CD4-positive, alpha-beta T cell treated with Interleukin-2 at 100 ng/mL for 4 hours (primary cell): ENCODE measurements at places on chromosomes 7 and 10.

DNA sequence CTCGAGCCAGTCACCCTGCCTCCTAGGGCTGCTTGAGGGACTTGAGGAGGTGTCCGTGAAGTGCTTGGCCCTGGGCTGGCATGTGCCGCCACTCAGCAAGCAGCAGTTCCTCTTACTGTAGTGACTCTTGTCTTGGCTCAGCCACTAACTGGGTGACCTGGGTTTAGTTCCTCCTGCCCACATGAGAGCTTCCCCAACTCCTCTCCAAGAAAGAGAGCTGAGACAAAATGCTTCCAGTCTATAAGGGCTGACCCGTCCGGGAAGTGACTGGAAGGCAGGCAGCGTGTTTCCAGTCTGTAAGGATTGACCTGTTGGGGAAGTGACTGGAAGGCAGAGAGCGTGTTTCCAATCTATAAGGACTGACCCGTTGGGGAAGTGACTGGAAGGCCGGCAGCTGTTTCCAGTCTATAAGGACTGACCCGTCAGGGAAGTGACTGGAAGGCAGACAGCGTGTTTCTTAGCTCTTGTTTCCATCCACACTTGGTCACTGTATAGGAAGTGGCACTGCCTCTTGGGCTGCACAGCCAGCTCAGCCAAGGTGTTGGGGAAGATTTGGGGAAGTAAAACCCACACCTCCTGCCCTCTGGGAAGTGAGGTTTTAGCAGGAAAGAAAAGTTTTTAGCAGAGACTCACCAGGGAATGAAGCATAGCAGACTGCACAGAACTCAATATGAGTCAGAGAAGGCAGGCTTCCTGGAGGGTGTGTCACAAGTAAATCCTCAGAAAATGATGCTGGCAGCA lies 53.3 kb upstream of the PPIF start:
- no peak for DNase-seq

DNA sequence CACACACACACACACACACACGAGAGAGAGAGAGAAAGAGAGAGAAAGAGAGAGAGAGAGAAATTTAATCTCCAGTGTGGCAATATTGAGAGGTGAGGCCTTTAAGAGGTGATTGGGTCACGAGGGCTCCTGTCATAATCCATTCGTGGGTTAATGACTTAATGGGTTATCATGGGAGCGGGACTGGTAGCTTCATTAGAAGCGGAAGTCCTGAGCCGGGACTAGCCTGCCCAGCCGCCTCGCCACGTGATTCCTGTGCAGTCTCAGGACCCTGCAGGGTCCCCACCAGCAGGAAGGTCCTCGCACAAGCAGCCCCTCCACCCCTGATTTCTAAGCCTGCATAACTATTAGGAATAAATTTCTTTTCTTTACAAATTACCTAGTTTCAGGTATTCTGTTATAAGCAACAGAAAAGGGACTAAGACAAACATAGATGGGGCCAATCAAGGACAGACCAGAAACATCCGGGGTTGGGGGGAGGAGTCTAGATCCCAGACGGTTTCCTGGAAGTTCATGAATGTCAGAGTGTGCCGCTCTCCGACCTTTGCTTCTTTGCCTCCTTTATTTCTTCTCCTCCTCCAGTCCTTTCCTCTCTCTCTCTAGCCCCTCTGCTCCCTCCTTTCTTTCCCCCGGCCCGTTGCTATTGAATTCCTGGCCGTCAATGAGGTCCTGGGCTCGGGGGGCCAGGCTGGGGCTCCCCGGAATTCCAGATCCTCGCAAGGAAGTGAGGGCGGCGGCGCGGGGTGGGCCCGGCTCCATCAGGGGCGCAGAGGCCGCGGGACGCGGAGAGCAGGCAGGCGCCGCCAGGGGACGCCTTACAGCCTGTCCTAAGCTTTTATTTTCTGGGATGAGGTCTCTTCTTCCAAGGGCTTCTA lies 146.8 kb downstream of the CYP26A1 start:
- no peak for DNase-seq

DNA sequence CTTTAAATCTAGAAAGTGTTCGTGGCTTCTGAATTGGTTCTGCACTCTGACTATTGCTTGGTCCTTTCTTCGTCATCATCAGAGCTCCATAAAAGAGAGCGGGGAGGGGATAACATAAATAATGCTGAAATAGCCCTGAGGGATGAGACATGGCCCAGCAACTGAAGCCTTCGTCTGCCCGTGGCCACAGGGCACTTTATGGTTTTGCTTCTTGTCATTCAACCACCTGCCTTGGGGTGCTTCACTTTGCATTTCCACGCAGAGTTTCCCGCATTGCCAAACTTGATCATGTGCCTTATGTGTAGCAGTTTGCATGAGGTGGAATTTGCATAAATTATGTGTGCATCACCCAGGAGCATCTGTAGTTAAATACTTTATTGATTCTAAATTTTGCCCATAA lies 15.9 kb downstream of the GSTO2 start:
- no peak for DNase-seq

- DNase-seq = no peak
Measured at GRCh38 chr7:82018226-82018625, 248.4 kb upstream of the HGF start.

- no peak for DNase-seq
Measured at GRCh38 chr7:108051454-108051853, 48.5 kb upstream of the LAMB1 start.

- DNase-seq = no peak
Measured at GRCh38 chr10:79262131-79262530, 85.1 kb upstream of the PPIF start.

DNA sequence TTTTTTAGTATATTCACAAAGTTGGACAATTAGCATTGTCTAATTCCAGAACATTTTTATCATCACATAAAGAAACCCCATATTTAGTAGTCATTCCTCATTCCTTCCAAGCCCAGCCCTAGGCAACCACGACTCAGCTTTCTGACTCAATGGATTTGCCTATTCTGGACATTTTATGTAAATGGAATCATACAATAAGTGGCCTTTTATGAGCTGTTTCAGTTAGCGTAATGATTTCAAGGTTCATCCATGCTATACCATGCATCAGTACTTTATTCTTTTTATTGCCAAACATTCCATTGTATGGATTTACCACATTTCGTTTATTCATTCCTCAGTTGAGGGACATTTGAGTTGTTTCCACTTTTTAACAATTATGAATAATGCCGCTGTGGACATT lies 249.2 kb downstream of the DYNC1I1 start:
- no peak for DNase-seq

DNA sequence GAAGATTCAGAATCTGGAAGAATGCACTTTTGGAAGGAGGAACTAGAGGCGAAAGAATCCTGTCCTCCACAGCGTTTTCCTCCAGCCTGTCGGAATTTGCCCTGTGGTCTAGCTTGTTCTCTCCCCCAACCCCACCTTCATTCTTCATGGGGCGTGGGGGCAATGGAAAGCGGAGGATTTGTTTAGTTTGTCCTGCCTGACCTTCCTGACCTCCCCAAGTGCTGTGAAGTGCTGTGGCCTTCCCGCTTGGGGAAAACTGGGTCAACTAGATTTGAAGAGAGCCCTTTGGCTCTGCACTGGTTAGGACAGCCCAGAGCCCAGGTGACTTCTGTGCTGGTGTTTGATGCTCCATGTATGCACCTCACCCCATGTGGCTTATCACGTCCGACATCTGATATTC lies 49.1 kb downstream of the GATA3 start:
- no peak for DNase-seq

- DNase-seq = no peak
Measured at GRCh38 chr7:132482866-132483265, 93.4 kb downstream of the PLXNA4 start.

GRCh38 chr7:24133691-24134090 lies 150.3 kb upstream of the NPY start:
- no peak for DNase-seq

DNA sequence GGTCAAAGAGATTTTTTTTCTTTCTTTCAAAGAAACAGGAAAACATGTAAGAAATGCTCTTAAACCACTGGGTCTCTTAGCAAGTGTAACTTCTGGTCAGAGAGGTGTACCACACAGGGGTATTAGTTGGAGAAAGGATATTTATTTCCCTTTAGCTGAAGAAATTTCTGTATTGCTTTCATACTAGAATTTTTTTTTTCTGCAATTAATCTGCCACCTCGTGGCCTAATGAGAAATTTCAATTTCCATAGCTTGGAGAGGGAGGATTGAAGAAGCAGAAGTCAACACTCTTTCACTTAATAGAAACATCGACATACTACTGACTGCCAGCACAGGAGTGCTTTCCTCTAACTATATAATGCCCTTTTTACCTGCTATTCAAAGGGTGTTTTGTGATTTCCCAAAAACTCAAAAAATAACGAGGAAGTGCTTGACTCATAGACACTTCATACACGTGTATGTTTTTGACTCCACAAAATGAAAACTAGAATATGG lies 177.6 kb upstream of the NAMPT start:
- DNase-seq = peak; percentile 34

GRCh38 chr10:114261076-114261475 lies 22.0 kb downstream of the VWA2 start:
- DNase-seq = no peak

- peak; percentile 8 for DNase-seq
Measured at GRCh38 chr10:110723224-110723891, 79.2 kb downstream of the RBM20 start.

DNA sequence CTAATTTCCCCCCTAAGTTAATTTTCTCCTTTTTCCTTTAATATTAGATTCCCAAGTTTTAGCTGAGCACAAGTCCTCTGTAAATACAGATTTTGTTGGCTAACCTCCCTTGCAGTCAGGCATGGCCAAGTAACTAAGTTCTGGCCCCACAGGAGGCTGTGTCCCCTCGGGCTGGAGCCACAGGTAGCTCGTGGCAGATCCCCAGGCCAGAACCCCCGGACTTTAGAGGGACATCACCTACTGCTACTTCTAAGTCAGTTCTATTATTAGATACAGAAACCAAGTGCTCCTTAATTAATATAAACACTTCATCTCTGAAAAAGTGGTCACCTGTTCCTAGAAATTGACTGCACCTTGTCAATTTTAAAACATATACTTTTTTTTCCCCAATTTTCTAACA lies 46.1 kb upstream of the NCAPG2 start:
- DNase-seq = no peak

- no peak for DNase-seq
Measured at GRCh38 chr10:4310172-4310571, 515.8 kb upstream of the AKR1E2 start.

DNA sequence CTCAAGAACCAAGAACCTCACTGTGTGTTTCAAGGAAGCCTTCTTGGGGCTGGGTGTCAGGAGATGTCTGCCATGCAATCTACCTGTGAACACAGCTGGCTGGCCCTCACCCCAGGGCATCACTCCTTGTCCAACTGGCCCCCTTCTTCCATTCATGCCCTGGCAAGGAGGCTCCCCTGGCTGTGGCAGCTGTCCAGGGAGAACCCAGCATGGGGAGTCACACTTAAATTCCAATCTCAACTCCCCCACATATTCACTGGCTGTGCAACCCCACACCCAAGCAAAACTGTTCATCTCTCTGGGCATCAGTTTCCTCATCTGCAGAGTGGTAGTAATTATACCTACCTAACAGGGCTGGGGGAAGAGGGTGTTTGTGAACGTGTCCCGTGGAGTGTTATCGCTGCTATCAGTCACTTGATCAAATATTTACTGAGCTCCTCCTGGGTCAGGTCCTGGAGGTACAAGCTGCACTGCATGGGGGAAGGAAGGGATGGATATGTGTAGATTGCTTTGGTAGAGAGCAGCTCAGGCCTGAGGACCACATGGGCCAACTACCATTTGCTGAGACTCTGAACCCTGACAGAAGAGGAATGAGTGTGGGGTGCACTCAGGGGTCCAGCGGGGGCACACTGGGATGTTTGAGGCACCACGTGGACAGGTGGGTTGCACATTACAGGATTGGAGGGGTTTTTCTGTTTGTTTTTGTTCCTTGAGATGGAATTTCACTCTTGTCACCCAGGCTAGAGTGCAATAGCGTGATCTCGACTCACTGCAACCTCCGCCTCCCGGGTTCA lies 2.1 kb upstream of the GPRIN2 start:
- no peak for DNase-seq

DNA sequence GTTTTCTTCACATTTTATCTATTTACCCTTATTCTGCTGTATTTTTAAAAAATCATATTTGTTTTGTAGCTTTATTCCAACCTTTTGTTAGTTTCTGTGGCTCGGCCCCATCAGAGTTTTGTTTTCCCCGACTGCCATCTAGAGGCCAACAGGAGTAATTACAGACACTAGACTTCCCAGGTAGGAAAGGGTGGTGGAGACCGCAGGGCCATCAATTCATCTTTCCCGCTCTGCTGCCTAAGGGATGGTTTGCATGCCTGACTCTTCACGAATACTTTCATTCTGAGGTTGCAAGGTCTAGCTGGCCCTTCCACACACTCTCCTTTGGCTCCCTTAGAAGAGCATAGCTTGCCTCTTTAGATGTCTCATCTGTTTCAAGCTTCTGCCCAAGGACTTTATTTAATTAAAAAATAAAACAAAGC lies 38.3 kb downstream of the LYZL2 start:
- DNase-seq = peak; percentile 70

DNA sequence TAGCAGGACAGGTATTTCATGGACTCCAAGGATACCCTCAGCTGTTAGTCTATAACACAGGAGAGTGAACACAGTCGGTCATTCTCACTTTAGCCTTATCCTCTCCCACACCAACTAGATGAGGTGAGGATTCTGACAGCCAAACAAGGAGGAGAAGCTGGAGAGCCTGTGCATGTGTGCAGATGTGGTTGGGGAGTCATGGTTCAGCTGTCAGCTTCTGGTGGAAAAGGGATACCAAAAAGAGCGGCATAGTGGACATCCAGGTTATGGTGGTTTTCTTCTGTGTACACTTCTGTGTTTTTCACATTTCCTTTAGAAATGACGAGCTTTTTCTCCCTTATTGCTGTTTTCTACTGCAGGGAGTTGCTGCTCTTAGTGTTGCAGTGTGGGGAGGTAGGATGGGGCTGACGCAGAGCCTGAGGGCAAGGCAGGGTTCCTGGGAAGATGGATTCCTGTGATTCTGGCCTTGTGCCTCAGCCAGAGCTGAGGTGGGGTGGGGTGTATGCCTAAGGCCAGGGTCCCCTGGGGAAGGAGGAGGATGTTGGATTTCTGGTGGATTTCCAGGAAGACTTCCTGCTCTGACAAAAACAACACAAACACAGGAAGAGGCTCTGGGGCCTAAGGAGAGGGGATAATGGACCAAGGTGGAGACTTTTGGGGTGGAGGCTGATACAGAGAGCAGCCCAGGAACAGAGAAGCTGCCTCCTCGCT lies 26.6 kb downstream of the PLAU start:
- no peak for DNase-seq
